IMR-90 (cell line): ENCODE measurements at places on chromosomes 1 and 21. TPM values are rescaled to one million over a fixed set of nuclear protein-coding genes. Genes with fewer than 3 reads are reported as not detected.

DCST1 gene
- not detected in 2 replicates for total RNA-seq

B3GALT2 gene
- 4.5 and 5.8 TPM in 2 replicates for total RNA-seq

HFM1 gene
- 0.18 and 0.83 TPM in 2 replicates for total RNA-seq

MSH4 gene
- total RNA-seq = under 0.01 TPM in 2 replicates

FCRL4 gene
- not detected in 2 replicates for total RNA-seq

OXCT2 gene
- total RNA-seq = 0.18 and 0.28 TPM in 2 replicates

SLAMF1 gene
- not detected in 2 replicates for total RNA-seq

FCN3 gene
- not detected in 2 replicates for total RNA-seq

TIAM1 gene
- 9.2 and 9.3 TPM in 2 replicates for total RNA-seq

SF3B4 gene
- 6.6 and 11.4 TPM in 2 replicates for total RNA-seq

HSD11B1 gene
- 0.28 and 0.72 TPM in 2 replicates for total RNA-seq

MPL gene
- total RNA-seq = not detected in 2 replicates

MYOC gene
- not detected in 2 replicates for total RNA-seq

SPATA1 gene
- under 0.01 and 0.56 TPM in 2 replicates for total RNA-seq

RGS18 gene
- under 0.01 and 0.18 TPM in 2 replicates for total RNA-seq

SAMSN1 gene
- not detected in 2 replicates for total RNA-seq

AADACL4 gene
- total RNA-seq = not detected in 2 replicates

UBASH3A gene
- not detected in 2 replicates for total RNA-seq

KRTAP19-1 gene
- total RNA-seq = not detected in 2 replicates

DLGAP3 gene
- not detected in 2 replicates for total RNA-seq

UCHL5 gene
- 12.9 and 25.8 TPM in 2 replicates for total RNA-seq

OLFML3 gene
- total RNA-seq = 37.8 and 40.9 TPM in 2 replicates

GADD45A gene
- 10.9 and 16.7 TPM in 2 replicates for total RNA-seq

SLC30A1 gene
- 8.4 and 17.8 TPM in 2 replicates for total RNA-seq

MTARC2 gene
- 0.36 and 0.56 TPM in 2 replicates for total RNA-seq

KCNE1 gene
- total RNA-seq = 0.83 and 0.90 TPM in 2 replicates

RNF186 gene
- total RNA-seq = not detected in 2 replicates

ZSWIM5 gene
- total RNA-seq = under 0.01 TPM in 2 replicates

PDC gene
- not detected in 2 replicates for total RNA-seq

C1QA gene
- total RNA-seq = not detected in 2 replicates

NHLH1 gene
- total RNA-seq = not detected in 2 replicates

LCE1B gene
- not detected in 2 replicates for total RNA-seq

PADI1 gene
- not detected in 2 replicates for total RNA-seq

CELSR2 gene
- 1.1 and 1.3 TPM in 2 replicates for total RNA-seq

C1orf21 gene
- total RNA-seq = 9.9 and 15.8 TPM in 2 replicates

NBPF4 gene
- not detected in 2 replicates for total RNA-seq

ALPL gene
- 0.54 and 0.56 TPM in 2 replicates for total RNA-seq

PCP4L1 gene
- not detected in 2 replicates for total RNA-seq

CD1E gene
- total RNA-seq = not detected in 2 replicates

EFNA1 gene
- 0.28 and 0.90 TPM in 2 replicates for total RNA-seq

FALEC gene
- total RNA-seq = not detected in 2 replicates

SPRR4 gene
- total RNA-seq = not detected in 2 replicates

CDCA8 gene
- total RNA-seq = 5.9 and 6.1 TPM in 2 replicates

TMEM269 gene
- not detected in 2 replicates for total RNA-seq

S100A2 gene
- total RNA-seq = 3.6 and 4.4 TPM in 2 replicates

NEK2 gene
- total RNA-seq = 26.0 and 35.0 TPM in 2 replicates

C1orf167 gene
- total RNA-seq = under 0.01 and 0.28 TPM in 2 replicates

SLC44A3 gene
- 0.54 and 0.56 TPM in 2 replicates for total RNA-seq

SETD4 gene
- 7.5 and 9.5 TPM in 2 replicates for total RNA-seq

ADCY10 gene
- total RNA-seq = under 0.01 TPM in 2 replicates

FRRS1 gene
- 21.7 and 23.5 TPM in 2 replicates for total RNA-seq

CDK11B gene
- total RNA-seq = 8.2 and 8.9 TPM in 2 replicates

OR2T33 gene
- not detected in 2 replicates for total RNA-seq

RHD gene
- total RNA-seq = 0.28 TPM in 1 of 2 replicates, not detected in the other

RBM11 gene
- total RNA-seq = under 0.01 and 0.18 TPM in 2 replicates

PLCH2 gene
- total RNA-seq = 0.18 and 0.28 TPM in 2 replicates

CLEC20A gene
- not detected in 2 replicates for total RNA-seq

AVPR1B gene
- total RNA-seq = not detected in 2 replicates

FCRL1 gene
- not detected in 2 replicates for total RNA-seq
